BJ (cell line): ENCODE measurements at places on chromosomes 16 and 17. TPM values are rescaled to one million over a fixed set of nuclear protein-coding genes. Genes with fewer than 3 reads are reported as not detected.

The KRT33B gene
- polyA plus RNA-seq, result 1.2 and 1.8 TPM in 2 replicates

The KRT17 gene
- 25.2 and 34.7 TPM in 2 replicates for polyA plus RNA-seq

The FNDC8 gene
- not detected in 2 replicates for polyA plus RNA-seq

The SDK2 gene
- polyA plus RNA-seq, result 0.02 and 0.04 TPM in 2 replicates

The CDR2L gene
- polyA plus RNA-seq, result 12.5 and 19.6 TPM in 2 replicates

The PNMT gene
- not detected in 2 replicates for polyA plus RNA-seq

DNA sequence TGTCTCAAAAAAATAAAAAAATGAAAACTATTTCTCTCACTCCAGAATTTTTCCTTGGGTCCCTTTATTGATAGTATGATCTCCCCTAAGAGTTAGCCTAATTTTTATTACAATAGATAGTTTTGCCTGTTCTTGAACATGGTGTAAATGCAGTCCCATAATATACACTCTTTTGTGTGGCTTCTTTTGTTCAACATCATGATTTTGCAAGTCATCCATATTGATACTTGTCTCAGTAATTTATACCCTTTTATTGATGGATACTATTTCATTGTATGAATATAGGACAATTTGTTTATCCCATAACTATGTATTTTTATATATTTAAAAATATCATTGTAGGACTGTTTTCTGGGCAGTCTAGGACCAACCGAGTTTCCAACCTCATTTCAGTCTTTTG, 207.0 kb downstream of the UTP18 start:
- no peak for DNase-seq

DNA sequence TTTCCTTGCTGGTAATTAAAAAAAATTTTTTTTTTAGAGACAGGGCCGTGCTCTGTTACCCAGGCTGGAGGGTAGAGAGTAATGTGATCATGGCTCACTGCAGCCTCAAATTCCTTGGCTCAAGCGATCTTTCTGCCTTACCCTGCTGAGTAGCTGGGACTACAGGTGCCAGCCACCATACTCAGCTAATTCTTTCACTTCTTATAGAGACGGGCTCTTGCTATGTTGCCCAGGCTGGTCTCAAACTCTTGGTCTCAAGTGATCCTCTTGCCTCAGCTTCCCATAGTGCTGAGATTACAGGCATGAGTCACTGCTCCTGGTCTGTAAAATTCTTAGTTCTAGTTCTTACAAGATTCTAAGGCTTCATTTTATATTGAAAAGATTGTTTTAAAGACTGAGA, 11.1 kb downstream of the SMIM36 start:
- DNase-seq, result no peak

- DNase-seq, result no peak
These were observed 23.9 kb upstream of the TOM1L1 start for GRCh38 chr17:54876656-54877195.

DNA sequence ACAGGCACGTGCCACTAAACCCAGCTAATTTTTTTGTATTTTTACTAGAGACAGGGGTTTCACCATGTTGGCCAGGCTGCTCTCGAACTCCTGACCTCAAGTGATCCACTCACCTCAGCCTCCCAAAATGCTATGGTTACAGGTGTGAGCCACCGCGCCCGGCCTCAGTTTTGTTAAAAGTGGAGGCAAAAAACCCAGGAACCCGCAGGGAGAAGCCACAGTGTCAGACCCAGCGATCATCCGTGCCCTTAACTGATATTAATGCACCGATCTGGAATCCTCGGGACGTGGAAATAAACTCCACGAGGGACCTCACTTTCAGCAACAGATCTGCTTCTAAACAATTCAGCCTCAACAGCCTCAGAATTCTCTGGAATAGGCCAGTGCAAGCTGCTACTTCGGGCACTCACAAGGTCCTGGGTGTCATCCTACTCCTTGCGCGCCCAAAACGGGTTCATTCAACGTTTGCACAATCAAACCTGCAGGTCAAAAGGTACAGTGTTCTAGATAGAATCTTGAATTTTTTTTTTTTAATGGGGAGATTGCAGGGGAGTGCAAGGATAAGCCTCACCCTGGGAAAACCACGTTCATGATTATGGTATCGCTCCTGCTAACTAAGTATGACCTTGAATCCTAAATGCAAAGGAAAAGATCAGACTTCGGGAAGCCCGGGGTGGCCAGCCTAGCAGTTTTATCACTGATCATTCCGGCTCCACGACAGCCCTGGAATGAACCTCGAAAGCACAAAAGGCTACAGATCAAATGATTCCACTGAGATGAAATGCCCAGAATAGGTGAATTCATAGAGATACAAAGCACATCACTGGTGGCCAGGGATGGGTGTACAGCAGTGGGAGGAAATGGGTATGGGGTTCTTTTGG, 22.4 kb downstream of the LITAF start:
- no peak for DNase-seq

- DNase-seq, result no peak
These were observed 500.8 kb downstream of the MAF start for GRCh38 chr16:79099716-79100115.

DNA sequence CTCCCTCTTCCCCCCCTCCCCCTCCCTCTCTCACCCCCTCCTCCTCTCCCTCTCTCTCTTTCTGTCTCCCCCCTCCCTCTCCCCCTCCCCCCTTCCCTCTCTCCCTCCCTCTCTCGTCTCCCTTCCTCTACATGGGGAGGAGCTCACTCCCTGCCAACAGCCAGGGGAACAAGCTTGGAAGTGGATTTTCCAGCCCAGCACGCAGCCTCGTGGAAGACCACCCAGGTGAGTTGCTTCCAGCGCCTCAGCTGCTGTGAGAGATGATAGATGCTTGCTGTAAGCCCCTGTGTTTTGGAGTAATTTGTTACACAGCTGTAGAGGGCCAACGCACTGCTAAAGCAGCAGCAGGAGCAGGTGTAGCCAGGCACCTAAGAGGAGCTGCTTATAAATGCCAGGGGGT, 20.8 kb downstream of the ACTG1 start:
- DNase-seq, result no peak

DNA sequence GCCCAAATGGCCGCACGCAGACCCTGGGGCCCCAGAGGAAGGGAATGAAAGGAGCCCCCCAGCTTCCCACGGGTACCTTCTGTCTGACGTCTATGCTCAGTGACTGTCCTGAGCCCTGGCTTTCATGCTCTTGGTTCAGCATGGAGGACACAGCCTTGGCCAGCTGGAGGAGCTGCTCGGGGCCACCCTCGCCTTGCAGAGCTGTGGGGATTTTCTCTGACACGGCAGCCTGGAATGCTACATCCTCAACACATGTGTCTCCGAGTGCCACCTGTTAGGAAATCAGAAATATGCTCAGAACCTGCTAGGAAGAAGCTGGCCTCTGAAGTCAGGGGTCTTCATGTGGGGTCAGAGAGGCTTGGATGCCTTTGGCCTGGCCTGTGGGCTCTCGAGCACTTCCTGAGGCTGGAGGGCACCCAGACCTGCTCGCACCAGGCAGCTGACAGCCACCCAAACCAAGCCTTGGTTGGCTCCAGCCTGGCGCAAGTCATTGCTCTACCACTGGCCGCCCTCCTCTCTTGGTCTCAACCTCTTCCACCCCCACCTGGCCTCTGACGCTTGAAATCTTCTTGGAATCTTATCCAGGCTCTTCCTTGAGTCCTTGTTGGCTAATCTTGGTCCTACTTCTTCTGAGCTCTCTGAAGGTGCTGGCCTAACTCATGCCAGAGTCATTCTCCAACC, 63.7 kb upstream of the BCO1 start:
- no peak for DNase-seq

DNA sequence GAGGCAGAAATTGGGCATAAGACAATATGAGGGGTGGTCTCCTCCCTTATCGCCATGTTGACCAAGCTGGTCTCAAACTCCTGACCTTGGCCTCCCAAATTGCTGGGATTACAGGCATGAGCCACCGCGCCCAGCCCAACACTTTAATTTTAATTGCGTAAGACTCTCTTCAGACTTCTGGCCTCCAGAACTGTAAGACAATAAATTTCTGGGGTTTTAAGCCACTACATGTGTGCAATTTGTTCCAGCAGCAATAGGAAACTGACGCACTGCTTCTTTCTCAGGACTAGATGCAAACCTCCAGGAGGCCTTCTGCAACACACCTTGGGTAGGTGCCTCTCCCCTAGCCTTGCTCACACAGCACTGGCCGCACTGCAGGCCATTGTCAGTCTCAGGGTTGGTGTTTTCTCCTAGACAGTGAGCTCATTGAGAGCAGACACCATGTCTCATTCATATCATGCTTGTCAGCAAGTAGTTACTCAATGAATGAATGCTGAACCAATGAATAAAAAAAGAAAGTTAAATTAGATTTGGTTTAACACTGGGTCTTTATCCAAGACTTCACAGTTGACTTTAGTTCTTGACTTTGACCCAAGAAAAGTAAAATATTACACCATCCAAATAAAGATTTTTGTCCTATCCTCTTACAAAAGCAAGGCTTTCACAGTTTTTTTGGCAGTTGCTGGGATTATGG, 5.5 kb upstream of the ACSF2 start:
- DNase-seq, result no peak

- no peak for DNase-seq
These were observed 21.1 kb upstream of the CORO6 start for GRCh38 chr17:29643817-29644160.

DNA sequence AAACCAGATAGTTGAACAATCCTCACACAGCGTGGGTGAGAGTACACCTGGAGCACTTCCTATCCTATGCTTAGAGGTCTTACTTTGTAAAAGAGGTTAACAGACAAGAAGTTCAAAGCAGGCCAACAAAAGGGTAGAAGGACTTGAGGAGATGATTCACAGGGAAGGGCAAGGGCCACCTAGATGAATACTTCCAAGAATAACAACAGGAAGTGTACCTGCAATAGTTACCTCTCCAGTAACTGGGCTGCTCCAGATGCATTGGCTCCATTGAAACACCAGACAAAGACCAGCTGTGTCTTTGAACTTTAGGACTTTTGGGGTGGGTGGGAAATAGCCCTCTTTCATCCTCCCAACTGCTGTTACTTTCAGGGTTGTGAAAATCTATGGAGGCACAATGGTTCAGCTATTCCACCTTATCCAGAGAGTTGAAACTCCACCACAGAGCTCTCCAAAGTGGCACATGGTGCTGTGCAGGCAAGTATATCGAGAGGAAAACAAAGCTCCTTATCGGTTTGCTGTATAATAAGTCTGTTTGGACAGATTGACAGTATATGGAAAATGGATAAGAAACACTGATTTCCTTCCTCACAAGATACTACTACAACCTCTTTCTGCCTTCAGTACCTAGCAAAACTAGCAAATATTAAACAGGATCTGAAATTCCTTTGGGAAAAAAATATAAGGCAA, 22.7 kb downstream of the RNF43 start:
- no peak for DNase-seq

DNA sequence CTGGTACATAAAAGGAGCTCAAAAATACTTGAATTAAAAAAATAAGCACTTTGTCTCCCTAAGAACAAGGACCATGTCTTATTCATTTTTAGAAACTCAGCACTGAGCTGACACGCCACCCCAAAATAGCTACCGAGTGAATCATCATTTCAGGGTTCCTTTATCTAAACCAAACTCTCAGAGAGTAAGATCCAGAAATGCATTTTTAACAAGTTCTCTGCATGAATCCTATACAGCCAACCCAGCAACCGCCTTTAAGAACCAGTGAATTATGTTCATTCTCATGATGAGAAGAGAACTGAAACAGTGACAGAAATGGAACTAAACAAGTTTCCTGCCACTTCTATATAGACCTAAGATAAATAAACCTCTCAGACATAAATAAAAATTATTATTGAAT, 8.7 kb downstream of the C16orf87 start:
- DNase-seq, result no peak

GRCh38 chr16:49277766-49278566, 3.7 kb downstream of the CBLN1 start:
- no peak for DNase-seq
